BJ (cell line): ENCODE measurements at places on chromosomes 2 and 18. TPM values are rescaled to one million over a fixed set of nuclear protein-coding genes. Genes with fewer than 3 reads are reported as not detected.

The CD8B2 gene
- not detected in 2 replicates for polyA plus RNA-seq

The BCL11A gene
- polyA plus RNA-seq, result 0.60 and 1.4 TPM in 2 replicates

DNA sequence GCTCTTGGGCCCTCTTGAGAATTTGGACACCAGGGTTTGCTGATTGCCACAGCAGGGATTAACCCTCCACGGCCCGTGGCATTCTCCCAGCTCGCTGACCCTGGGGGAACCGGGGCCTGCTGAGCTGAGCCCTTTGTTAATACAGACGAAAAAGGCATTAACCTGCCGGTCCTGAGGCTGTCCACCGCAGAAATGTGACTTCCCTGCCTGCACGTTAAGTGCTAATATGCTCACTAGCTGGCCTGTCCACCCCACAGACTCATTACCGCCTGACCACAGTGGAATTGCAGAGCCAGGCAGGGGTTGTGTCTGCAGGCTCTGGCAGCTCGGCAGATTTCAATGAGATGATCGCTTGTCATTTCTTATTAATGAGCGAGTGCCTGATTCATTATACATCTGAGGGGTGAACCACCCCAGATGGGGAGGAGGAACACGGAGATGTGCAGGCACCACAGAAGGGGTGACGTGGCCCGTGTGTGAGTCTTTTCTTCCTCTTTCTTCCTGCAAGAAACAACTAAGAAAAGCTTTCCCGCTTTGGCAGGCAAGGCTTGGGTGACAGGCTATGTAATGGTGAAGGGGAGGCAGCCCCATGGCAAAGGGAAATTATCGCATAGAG is 126.0 kb downstream of the GLI2 start:
- DNase-seq, result no peak

- no peak for DNase-seq
These were observed 1.4 kb downstream of the SCYGR3 start for GRCh38 chr2:227613272-227613660.

- DNase-seq, result no peak
These were observed 502.5 kb upstream of the ACVR2A start for GRCh38 chr2:147342329-147342728.

- no peak for DNase-seq
These were observed 6.4 kb upstream of the KCMF1 start for GRCh38 chr2:84964406-84965191.

DNA sequence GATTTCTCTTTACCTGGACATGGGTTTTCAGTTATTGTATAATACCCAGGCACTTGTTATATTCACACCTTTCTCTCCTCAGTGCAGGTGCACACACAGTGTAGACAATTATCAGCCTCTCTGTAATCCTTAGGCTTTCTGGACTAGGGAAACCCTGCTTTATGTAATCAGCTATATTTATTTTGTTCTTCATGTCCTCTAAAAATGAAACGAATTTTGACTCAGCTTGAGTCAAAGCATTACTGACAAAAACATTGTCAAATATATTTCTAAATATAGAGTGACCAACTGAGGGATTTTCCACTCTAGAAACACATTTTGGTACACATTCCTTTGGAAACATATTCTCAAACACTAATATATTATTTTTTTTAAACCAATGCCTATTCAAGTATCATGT is 144.8 kb upstream of the GULP1 start:
- no peak for DNase-seq

- DNase-seq, result no peak
These were observed 23.9 kb downstream of the WDFY1 start for GRCh38 chr2:223921204-223921603.

- peak; percentile 30 for DNase-seq
These were observed 60.0 kb downstream of the TMEM131 start for GRCh38 chr2:97935719-97936161.

- DNase-seq, result no peak
These were observed 26.0 kb upstream of the RPL31 start for GRCh38 chr2:100976061-100976460.

DNA sequence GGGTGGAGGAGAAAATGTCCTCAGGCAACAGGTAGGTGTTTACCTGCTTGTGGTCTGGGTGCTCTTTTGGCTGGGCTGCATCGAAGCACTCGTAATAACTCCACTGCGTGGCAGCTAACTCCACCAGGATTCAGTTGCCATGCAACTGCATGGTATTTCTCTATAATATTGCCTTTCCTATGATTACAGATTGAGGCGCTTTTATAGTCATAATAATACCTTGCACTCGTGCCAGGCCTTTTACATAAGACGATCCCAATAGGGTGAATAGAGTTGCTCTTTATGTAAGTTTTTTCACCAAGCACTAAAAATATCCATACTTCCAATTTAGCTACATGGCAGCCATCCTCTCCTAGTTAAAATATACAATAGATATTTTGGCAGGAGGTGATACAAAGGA is 19.7 kb upstream of the NYAP2 start:
- DNase-seq, result no peak

- DNase-seq, result no peak
These were observed 195.3 kb downstream of the FHOD3 start for GRCh38 chr18:36492604-36493329.

DNA sequence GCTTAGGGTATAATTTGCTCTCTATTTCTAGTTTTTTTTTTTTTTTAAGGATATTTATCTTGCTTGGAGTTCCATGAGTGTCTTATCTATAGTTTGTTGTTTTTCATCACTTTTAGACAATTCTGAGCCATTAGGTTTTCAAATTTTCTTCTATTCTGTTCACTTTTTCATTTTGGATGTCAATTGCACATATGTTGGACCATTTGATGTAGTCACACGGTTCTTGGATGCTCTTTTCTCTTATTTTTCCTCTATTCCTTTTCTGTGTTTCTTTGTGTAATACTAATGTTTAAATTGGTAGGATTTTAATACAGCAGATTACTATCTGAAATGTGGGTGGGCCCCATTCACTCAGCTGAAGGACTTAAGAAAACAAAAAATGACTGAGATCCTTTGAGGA is 292.6 kb downstream of the CALCRL start:
- DNase-seq, result no peak

GRCh38 chr2:177225965-177226360 is 13.4 kb downstream of the HNRNPA3 start:
- no peak for DNase-seq

DNA sequence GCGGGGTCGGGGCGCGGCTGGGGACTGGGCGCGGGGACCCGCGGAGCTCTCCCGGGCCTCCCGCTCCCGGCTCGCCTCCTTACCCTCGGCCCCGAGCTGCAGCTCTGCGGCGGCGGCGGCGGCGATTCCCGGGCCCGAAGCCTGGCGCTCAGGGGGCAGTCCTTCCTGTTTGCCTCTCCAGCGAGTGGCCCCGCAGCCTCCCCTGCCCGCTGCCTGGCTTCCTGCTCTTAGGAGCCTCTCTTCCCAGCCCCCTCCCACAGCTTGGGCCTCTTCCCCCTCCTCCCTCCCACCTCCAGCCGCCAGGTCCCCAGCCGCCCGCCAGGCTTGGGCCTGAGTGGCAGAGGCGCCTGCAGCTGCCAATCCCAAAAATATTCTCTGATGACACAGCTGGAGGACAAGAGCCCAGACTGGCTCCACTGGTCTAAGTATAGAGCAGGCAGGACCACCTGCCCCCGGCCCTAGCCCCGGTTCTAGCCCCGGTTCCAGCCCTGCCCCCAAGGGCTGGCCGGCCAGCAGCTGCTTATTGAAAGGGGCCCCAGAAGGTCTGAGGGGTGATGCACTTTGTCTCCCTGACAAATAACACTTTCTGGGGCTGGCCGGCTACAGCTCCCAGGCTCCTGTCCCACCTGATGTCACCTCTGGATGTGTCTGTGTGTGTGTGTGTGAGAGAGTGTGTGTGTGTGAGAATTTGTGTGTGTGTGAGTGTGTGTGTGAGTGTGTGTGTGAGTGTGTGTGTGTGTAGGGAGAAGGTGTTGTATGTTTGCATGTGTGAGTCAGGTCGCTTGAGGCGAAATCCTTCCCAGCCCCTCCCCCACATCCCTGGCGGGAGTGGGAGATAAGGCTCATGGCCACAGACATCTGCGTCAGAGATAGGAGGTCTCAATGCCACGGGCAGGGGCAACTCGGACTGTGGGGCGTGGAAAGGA is at the start of gene OBSL1:
Gene OBSL1 (minus strand): TSS at position 229 of the 926 bp plus-strand sequence. CDS start 307 bp downstream, outside the sequence.
- DNase-seq, result no peak

DNA sequence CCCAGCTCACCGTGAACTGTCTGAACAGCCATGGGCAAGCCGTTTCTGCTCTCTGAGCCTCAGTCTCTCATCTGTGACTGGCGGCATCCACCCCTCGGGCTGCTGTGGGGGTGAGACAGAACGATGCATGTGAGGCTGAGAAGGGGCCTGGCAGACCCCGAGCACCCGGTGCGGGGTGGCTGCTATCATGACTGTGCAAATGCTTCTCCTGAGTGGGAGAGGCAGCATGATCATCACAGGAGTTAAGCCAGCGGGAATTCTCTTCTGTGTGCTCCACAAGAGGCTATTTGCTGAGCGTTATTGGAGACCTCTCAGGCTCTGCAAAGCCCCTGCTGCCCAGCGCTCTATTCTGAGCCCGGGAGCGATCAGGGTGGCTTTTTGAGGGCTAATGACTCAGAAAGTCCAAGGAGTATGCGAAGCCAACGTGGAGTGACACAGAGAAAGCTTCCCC is 45.8 kb upstream of the ID2 start:
- DNase-seq, result no peak

DNA sequence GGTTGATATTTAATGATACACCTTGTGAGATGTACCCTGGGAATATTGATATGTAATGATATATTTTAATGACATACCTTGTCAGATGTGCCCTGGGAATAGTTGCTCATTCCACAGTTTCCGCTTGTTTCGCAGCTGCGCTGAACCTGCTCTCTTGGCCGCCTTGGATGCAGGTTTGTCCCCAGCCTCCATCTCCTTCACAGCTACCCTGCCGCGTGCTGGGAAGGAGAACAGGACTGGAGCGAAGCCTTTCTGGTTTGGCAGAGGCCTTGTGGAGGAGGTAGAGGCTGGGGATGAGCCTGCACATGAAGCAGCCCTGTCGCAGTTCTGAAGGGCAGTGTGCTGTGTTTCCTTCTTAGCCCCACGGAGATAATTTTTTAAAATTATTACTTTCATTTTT is 14.6 kb downstream of the ATG4B start:
- DNase-seq, result no peak

- no peak for DNase-seq
These were observed 25.3 kb downstream of the DYM start for GRCh38 chr18:49435170-49435569.

GRCh38 chr18:7637269-7637668 is 70.2 kb downstream of the PTPRM start:
- no peak for DNase-seq
